GM12878 (cell line): ENCODE measurements at places on chromosomes 5 and 9. TPM values are rescaled to one million over a fixed set of nuclear protein-coding genes. Genes with fewer than 3 reads are reported as not detected.

DNA sequence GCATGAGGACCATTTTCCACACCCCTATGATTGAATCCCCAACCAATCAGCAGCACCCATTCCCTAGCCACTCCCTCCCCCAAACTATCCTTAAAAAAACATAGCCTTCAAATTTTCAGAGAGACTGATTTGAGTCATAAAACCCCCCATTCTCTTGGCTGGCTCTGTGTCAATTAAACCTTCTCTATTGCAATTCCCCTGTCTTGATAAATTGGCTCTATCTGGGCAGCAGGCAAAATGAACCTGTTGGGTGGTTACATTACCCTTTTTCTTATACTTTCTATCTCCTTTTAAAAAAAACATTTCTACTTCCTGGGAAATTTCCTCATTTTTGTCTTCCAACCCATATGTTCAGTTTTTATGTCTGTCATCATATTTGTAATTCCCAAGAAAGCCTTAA, 220.2 kb downstream of the PDZD2 start:
- H3K36me3 ChIP-seq: no peaks in the 10 kb centered on the region
- no peak overlapping the region for H3K4me3 ChIP-seq
- H3K27me3 ChIP-seq: peaks cover 14% of the 10 kb centered on the region
- no peak overlapping the region for H3K27ac ChIP-seq
- DNase-seq: no peak
- no peaks in the 10 kb centered on the region for H3K4me1 ChIP-seq

DNA sequence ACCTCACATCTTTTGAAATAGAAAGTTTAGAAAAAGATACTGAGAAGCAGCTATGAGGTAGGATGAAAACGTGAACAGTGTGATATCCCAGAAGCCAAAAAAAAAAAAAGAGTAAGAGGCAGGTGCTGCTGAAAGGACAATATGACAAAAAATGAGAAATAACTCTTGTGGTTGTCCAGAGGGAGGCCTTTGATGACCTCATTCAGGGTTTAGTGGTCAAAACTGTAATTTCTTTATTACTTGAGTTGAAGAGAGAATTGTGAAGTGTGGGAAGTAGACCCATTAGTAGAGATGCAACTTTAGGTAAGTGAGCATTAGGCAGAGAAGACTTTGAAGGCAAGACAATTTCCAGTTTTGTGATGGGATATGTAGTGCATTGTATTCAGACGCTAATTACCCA, 1306.3 kb upstream of the ACO1 start:
- H3K4me1 ChIP-seq: no peaks in the 10 kb centered on the region
- H3K27ac ChIP-seq: no peak overlapping the region
- DNase-seq: no peak
- H3K36me3 ChIP-seq: no peaks in the 10 kb centered on the region
- H3K27me3 ChIP-seq: no peaks in the 10 kb centered on the region; the same call in 1 of the 2 replicates
- no peak overlapping the region for H3K4me3 ChIP-seq

GRCh38 chr5:147804334-147804733, 21.8 kb upstream of the JAKMIP2 start:
- no peaks in the 10 kb centered on the region for H3K27me3 ChIP-seq
- H3K4me1 ChIP-seq: no peaks in the 10 kb centered on the region; the same call in 1 of the 2 replicates
- no peak overlapping the region for H3K27ac ChIP-seq
- no peak overlapping the region for H3K4me3 ChIP-seq

DNA sequence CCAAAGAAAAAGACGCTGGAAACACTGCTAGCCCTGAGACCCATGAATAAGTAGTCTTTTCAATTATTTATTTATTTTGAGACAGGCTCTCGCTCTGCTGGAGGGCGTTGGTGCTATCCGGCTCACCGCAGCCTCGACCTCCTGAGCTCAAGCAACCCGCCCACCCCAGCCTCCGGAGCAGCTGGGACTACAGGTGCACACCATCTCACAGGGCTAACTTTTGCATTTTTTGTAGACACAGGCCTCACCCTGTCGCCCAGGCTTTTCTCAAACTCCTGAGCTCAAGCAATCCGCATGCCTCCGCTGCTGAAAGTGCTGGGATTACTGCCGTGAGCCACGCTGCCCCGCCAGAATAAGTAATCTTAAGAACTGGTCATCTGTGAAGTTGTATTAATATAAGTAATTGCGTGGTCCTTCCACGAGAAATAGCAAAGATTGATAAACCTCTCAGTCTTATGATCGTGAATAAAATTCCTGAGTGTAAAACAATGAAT, 1.6 kb downstream of the ANXA2R start:
- no peaks in the 10 kb centered on the region for H3K27me3 ChIP-seq
- no peak for DNase-seq
- peak overlapping the region; percentile 67 for H3K27ac ChIP-seq
- H3K36me3 ChIP-seq: no peaks in the 10 kb centered on the region

- H3K4me3 ChIP-seq: no peak overlapping the region
- 0 out of 2 replicates have a peak, but pooled peaks cover 3% of the 10 kb centered on the region for H3K4me1 ChIP-seq
- H3K27ac ChIP-seq: no peak overlapping the region
Measured at GRCh38 chr5:10421896-10422691, 19.6 kb upstream of the ROPN1L start.

DNA sequence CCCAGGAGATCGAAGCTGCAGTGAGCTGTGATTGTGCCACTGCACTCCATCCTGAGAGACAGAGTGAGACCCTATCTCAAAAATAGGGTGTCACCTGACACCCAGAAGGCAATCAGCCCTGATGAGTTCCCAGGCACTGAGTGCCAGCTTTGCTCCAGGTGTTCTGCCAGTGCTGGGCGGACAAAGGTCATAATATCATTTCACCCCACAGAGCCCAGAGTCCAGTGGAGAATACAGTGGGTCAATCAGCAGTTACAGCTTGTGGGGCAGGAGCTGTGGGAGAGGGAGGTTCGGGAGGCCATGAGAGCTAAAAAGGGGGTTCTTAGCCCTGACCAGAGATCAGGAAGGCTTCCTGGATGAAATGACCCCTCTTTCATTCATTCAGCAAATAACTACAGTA, 24.4 kb upstream of the SH3RF2 start:
- no peaks in the 10 kb centered on the region for H3K27me3 ChIP-seq
- DNase-seq: no peak

The FOXD4 gene
- 0.13 and 0.15 TPM in 2 replicates for polyA plus RNA-seq

The TMEM232 gene
- polyA plus RNA-seq: 1.2 and 1.3 TPM in 2 replicates

The PCDHA9 gene
- polyA plus RNA-seq: not detected in 2 replicates

The HTR1A gene
- polyA plus RNA-seq: not detected in 2 replicates
